AG08395 (cell line): ENCODE measurements at places on chromosomes 16 and 17.

GRCh38 chr16:77721752-77722308 lies 484 bp upstream of the NUDT7 start:
- no peak for DNase-seq

DNA sequence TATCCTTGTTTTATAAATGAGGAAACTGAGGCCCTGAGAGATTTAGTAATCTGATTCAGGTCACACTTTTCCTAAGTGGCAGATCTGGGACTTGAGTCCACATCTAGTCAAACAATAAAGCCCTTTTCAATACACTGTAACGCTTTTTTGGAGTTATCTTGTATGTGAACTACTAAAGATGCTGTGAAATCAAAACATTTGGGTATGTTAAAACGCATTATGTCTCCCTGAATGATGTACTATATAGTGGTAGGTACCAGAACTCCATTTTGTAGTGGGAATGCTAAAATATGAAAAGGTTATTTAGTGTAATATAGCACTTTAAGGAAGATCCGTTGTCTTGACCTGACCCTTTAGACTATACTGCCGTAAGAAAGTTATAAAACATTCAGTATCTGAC lies 57.2 kb downstream of the NACA2 start:
- no peak for DNase-seq

DNA sequence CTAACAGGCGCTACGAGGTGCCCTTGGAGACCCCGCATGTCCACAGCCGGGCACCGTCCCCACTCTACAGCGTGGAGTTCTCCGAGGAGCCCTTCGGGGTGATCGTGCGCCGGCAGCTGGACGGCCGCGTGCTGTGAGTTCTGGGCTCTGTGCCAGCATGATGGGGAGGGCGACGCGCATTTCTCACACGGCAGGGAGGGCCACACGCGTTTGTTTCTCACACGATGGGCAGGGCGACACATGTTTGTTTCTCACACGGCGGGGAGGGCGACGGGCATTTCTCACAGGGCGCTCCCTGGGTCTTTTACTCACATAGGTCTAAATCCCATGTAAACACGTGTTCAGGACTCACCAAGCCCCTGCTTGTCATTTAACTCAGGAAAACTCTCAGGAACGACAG lies 4.4 kb downstream of the GAA start:
- DNase-seq: peak; percentile 45

DNA sequence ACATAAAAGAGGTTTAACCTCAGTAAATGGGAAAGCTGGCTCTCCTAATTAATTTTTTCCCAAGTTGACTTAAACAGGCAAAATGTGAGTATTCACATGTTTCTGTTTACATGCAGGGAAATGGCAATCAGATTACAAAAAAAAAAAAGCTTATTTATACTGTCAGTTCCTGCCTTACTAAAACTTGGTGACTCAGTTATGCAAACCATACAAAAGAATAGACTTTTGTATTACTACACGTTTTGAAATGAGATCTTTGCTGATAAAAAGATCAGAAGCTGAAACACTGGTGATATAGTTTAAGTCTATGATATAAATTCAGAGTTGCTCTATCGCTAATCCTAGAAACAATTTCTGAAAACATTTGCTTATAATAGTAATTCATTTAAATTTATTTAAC lies 9.4 kb upstream of the KCNJ2 start:
- DNase-seq: no peak

GRCh38 chr17:7258731-7259554 lies 3.3 kb downstream of the CLDN7 start:
- no peak for DNase-seq

- no peak for DNase-seq
These were observed 192.5 kb downstream of the CDH13 start for GRCh38 chr16:82819286-82819685.

DNA sequence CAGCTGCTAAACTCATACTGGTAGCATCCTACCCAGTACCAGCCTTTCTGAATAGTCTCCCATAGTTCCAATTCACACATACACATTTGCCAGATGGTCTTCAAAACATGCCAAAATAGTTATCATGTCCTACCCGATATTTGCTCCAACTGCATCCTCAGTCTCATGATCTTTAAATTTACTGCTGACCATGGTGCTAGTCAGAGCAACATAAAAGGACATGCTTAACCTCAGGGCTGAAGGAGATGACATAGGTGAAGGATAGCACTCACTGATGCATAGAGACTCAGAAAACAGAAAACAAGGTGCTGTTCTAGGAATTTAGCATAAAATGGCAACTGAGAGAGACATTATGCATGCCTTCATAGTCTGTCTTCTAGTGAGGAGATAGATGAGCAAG lies 200.6 kb upstream of the CCL2 start:
- no peak for DNase-seq

DNA sequence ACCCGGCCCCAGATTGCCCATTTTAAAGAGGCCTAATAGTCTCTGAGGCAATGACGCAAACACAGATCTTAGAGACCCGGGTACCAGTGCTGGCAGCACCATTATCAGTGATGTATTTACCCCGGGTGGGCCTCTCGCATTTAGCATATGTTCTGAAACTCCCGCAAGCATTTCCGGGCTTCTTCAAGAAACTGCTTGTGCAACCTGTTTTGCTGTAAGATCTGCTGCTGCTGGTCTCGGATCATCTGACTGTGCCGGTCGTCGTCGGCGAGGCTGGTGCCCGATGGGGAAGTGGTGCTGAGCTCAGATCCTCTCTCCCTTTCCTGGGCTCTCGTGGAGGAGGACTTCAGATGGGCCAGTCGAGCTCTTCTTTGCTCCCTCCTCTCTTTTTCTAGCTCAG lies 12.5 kb downstream of the CEP295NL start:
- no peak for DNase-seq

- no peak for DNase-seq
These were observed 12.7 kb downstream of the NDUFAF8 start for GRCh38 chr17:81251709-81252301.

- no peak for DNase-seq
These were observed 3.5 kb upstream of the SPATA2L start for GRCh38 chr16:89705006-89705405.

DNA sequence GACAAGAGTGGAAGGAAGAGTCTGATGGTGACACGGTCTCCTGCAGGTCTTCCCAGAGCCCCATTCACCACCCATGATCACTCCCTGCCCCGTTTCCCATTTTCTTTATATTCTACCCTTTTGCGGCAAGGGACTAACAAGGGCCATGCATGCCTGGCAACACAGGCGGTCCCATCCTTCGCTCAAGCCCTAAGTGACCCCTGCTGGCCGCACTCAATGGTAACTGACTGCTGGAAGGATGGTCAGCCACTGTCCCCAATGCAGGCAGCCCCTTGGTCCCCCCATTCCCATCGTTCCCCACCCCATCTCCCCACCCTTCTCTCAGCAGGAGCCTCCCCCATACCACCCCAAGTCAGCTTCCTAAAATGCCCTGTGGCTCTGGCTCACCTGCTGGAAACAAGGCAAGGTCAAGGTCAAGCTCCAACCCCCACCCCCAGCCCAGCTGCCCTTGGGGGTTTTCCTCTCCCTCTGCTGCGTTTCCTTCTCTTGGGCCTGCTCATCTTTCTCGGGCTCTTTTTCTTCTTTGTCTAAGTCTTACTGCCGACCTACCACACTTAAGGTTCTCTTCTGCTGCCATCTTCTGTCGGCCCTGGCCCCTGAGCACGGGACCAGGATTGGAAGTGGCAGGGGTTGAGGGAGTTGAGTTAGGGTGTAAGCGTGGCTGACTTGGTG lies 116.0 kb downstream of the RPTOR start:
- no peak for DNase-seq

DNA sequence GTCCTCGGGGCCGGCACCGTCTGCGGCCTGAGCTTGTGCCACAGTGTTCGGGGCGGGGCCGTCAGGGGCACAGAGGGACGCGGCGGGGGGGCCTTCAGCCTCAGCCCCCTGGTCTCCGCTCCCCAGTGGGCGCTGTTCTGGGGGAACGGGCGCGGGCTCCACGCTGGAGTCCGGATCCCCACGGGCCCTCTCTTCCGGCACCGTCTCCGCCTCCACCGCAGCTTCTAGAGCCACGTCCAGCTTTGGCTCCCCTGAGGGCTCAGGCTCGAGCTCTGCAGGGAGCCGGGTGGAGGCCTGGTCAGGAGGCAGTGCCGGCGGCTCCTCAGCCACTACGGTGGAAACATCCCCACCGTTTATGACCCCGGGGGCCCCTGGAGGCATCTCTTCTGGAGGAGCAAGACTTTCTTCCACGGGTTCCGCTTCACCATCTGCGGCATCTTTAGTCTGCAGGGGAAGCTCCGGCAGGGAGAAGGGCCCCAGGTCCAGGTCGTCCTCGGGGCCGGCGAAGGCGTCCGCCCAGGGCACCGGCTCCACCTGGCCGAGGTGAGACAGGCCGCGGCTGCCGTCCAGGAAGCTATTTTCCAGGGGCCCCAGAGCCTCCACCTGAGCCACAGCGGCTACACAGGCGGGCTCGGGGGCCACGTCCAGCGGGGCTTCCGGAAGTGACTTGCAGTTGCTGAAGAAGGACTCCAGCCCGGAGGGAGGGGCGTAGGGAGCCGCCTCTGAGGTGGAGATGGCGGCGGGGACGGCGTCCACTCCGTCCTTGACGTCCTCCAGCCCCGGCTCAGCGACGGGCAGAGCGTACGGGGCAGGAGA lies 62.4 kb downstream of the ZNF778 start:
- DNase-seq: no peak

GRCh38 chr16:57091200-57091974 lies 996 bp upstream of the CPNE2 start:
- peak; percentile 56 for DNase-seq
